EH (cell line): ENCODE measurements at places on chromosomes 6 and 20.

GRCh38 chr6:162526960-162527359 is 200.6 kb downstream of the PRKN start:
- no peak for DNase-seq

DNA sequence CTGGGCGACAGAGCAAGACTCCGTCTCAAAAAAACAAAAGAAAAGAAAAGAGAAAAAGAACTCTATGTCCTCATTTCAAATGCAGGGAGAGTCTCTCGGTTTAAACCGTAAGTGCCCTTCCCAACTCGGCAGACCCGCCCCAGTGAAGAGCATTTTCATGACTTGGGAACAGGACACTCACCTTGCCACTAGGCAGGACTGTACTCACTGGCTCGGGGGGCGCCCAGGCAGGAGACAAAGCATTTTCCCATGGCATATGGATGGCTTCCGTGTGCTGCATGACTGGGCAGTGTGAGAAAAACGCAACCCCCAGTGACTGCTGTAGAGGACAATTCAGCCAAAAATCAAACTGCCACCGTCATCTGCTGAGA is 23.7 kb upstream of the MRGBP start:
- DNase-seq, result no peak

DNA sequence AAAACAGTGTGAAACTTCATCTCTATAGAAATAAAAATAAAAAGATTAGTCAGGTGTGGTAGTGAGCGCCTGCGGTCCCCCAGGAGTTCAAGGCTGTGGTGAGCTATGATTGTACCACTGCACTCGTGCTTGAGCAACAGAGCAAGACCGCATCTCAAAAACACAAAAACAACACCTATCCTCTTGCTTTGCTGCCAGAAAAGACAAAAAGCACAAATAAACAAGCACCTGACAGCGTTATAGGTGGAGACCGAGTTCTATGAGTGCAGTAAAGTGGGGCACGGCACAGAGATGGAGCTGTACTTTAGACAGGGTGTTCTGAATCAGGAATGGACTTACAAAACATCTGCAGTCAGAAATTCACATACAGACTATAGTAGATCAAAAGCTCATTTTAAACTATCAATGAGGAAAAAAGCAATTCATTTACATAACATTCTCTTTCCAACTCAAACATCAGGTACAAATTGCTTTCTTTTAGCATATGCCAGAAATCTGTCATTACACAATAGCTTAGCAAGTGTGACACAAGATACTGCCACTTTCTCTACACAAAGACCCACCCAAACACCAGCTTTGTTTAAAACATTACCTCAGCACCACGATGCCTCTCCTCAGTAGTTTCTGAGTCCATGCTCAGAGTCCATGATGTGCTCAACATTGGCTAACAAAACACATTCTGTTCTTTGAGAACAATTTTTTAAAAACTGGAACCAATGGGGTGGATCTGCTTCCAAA is 10.1 kb downstream of the EZR start:
- DNase-seq, result no peak

DNA sequence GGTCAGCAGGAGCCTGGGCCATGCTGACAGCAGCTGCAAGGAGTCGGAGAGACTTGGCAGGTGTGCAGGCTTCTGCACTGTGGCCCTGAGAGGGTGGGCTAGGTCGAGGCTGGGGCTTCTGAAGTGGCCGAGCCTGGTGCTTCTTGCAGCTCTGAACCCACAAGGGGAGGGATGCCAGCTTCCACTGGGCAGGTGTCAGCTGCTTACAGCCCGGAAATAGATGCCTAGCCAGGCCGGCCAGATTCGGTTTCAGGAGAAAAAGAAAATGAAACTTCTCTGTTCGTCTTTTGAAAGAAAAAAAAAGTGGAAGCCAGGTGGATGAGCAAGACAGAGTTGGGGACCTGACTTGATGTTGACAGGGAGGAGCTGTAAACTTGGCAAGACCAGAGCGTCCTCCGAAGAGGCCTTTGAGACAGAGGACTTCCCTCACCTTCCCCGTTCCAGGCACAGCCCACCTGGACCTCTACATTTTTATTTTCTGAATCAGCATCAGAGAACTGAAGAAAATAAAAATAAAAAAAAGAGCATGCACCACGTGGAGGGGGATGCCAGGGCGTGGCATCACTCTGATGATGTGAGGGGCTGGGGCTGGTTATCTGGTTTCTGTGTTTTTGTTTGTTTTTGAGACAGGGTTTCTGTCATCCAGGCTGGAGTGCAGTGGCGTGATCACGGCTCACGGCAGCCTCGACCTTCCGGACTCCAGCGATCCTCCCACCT is at the start of gene ZBP1:
TSS of gene ZBP1 (minus strand) at position 153 of the 717 bp plus-strand sequence. CDS start at position 22, 131 bp downstream.
- DNase-seq, result no peak

DNA sequence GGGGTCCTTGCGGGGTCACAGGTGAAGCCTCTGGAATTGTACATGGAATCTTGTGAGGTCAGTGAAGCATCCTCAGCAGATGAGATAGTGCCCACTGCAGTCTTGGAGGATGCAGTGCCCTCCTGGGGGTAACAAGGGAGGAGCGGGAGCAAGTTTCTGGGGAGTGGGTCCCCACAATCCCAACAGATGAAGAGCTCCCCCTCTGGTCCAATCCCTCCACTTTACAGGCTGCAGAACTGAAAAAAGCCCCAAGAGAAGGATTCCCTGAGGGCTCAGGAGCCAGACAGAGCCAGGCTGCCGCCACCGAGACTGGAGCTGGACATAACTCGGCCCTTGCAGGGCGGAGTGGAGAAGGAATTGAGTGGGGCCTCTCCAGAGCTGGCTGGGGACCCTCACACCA is 52.4 kb downstream of the TTI1 start:
- DNase-seq, result no peak

DNA sequence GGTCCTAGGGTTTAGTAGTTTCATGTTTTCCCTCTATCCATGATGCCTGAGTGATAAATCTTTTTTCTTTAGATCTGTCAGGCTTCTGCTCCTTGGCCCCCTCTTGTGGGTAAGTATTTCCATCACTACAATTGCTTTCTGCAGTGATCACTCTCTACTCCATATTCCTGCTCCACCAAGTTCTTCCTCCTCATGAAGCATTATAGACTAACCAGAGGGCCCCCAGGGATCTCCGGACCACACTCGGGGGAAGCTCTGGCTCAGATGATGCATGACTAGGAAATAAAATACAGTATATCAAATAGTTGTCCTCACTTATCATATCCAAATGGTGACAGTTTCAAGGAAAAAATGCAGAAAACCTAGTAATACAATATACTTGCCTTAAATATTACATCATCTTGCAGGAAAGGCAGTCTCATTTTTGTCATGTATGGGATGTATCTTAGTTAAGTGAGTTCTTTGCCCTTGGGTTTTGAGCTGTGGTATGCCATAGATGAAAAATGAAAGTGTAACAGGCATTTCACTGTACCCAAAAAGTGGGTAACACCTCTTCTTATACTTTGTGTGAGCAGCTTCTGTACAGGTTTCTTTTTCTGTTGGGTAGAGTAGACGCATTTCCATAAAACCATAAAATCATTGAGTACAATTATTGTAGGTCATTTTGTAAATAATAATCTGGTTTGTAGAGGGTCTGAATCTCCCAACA is 200.9 kb upstream of the EYA4 start:
- DNase-seq, result peak; percentile 10

GRCh38 chr6:17820055-17820454 is 113.3 kb upstream of the NUP153 start:
- DNase-seq, result no peak

GRCh38 chr6:35809809-35810208 is 4.7 kb downstream of the LHFPL5 start:
- DNase-seq, result no peak

GRCh38 chr6:56848105-56848504 is 106.8 kb upstream of the BEND6 start:
- DNase-seq, result no peak

DNA sequence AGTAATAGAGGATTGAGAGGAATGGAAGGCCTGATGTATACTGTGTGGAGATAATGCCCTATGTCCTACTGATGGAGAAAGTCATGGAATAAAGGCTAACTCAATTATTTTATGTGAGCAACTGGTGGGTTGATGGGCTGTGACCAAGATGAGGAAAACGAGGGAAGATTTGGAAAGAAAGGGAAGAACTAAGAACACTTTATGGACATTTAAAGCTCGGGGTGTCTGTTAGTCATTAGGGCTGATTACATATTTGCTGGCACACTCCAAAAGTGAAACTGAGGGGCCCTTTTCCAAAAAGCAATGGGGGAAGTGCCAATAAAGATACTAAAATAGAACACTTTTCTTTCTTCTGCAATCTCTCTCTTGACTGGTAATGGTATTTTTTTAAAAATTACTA is 439.5 kb downstream of the PLCB1 start:
- DNase-seq, result no peak

- DNase-seq, result no peak
Measured at GRCh38 chr20:40584130-40584809, 104.8 kb downstream of the MAFB start.

DNA sequence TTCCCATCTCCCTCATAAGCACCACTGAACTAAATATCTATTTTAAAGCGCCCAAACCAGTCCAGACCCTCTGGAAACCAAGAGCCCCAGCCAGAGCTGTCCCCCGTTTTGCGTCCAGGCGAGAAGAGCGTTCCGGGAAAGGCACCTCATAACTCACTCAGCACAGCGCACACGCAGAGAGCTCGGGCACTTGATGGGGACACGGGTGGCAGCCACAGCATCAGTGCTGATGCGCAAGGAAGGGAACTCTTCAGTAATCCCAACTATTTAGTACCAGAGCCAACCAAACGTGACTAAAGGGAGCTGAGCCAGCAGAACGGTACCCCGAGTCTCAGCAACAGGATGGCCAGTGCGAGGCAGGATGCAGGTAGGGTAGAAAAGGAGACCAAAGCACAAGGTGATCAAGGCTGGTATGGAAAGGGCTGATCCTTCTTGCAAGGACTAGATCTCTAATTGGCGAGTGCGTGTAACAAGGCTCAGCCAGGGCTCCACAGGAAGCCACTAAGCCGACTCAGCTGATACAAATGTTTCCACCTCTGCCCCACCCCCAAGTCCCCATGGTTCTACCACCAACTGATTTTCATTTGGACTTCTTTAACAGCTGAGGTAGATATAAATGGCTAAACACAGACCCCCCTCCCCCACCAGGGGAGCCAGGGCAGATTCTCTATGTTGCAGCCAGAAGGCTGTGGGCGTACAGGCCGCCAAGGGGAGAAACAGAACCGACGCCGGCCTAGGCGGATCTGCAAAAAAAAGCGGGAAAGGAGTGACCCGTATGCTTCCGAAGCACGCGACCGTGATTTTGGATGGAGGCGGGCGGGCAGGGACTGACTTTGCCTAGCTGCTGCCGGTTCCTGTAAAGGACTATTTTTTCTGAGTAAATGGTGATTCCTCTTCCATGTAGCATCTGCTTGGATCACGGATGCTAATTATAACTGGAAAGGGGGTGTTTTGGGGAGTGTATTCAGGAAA is 183.5 kb upstream of the COL21A1 start:
- no peak for DNase-seq

DNA sequence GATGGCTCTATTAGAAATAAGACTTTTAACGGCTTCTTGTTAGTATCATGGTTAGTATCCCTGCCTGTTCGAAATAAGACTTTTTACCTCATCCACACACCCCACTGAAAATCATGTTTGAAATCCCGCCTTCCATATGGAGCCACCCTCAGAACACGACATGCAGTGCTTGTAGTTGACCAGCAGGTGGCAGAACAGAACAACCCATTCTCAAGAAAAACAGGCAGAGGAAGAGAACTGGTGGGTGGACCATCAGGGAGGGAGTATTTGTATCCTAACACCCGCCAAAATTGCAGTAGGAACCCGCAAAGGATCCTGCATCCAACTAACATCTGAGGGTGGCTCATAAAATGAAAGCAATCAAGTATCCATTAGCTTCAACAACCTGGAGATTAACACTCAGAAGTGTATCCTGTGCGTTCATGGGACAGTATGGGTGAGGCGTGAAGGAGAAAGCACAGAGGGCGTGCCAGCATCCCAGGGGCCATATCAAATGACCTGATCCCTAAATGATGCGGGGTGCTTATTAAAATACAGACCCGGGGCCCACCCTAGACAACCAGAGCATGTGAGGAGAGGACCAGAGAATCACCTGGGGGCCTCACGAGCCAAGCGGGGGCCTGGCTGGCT is 89.6 kb upstream of the NHSL1 start:
- DNase-seq, result peak; percentile 78

- peak; percentile 97 for DNase-seq
Measured at GRCh38 chr6:128600397-128600951, 80.1 kb upstream of the PTPRK start.

- peak; percentile 73 for DNase-seq
Measured at GRCh38 chr6:54586251-54586650, 260.3 kb upstream of the FAM83B start.

GRCh38 chr6:142845624-142846458 is 99.1 kb downstream of the HIVEP2 start:
- peak; percentile 96 for DNase-seq

- DNase-seq, result peak; percentile 18
Measured at GRCh38 chr6:48061265-48061990, 49.6 kb downstream of the PTCHD4 start.

DNA sequence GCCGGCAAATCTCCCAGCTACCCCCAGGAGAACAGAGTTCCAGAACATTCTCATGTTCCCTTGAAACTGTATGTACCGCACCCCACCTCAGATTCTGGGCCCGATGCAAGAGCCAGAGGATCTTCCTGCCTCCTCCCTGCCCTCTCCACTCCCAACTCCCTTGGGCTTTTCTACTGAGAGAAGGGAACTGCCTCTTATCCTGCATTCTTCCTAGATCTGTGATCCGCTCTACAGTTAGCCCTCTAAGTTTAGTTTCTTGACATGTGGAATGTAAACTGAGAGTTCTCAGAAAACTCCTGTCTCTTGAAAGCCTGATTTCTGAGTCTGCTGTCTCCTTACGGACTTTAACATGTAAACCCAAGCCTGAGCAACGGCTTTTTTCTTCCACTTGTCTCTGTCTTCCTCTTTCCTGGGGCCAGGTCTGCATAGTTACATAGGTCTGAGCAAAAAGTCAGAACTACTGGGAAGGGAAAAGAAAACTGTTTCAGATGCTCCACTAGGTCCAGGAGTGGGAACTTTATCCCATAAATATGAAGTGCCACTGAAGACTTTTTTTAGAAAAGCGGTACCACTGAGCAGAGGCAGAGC is 86.5 kb upstream of the TNFAIP3 start:
- no peak for DNase-seq

DNA sequence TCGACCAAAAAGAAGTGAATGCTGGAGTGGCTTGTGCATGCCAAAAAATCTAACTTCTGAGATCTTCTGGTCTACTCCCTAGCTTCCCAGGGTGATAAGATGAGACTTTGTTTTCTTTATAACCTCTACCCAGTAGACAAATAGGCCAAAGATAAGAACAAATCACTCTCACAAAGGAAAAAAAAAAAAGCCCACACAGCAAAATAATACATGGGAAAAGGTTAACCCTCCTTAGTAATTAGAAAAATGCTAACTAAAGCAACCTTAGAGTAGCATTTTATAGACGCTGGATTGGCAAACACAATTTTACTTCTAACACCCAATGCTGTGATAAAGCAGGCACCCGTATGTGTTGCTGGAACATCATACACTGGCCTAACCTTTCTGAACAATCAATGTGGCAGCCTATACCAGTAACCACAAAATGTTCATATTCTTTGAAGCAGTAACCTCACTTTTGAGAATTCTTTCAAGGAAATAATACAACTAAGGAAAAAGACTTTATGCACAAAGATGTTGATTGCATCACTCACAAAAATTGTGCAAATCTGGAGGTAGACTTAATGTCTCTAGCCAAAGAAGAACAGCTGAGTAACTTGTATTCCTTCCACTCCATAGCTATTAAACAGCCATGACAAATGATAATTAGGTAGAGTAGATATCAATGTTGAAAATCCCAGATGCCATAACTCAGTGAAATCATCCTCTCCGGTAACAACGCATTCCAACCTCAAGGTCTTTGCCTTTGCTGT is 116.3 kb upstream of the QKI start:
- DNase-seq, result no peak

- DNase-seq, result peak; percentile 84
Measured at GRCh38 chr6:136037876-136038460, 186.5 kb downstream of the PDE7B start.

- peak; percentile 35 for DNase-seq
Measured at GRCh38 chr6:143197377-143197776, 136.7 kb downstream of the AIG1 start.
